ENCODE measurements at places on chromosomes 2 and 18.

GRCh38 chr2:158120664-158121641, 19.3 kb downstream of the UPP2 start:
- peak; percentile 4 for DNase-seq

DNA sequence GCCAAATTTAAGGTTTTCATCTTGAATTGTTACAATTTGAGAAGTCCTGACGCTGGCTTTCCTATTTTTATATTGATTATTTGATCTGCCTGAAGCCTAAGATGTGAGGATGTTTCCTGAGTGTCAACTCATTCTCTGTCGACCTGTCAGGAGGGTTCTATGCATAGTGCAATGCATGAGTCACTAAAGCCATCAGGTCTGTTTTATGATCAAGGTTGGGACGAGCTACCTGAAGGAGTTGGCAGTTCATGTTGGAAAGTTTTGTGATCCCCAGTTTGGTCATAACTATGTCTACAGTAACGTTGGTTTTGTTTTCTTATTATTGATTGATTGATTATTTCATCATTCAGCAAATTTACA, 71.2 kb downstream of the NABP1 start:
- no peak for DNase-seq

DNA sequence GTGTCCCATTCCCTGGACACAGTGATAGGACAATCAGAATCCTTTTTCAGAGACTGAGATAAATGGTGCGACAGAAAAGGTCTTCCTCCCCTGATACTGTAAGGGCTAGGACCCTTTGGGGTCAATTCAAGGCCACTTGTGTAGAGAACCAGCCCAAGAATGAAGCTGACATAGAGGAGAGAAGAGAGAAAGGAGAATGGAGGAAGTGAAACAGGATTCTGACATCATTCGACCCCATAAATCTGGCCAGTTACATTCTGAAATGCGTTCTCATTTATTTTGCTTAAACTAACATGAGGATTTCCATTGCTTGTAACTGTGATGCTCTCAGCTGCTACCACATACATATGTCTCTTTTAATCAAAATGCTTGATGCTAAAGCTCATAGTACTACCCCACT, 148.1 kb downstream of the TMEM163 start:
- no peak for DNase-seq

DNA sequence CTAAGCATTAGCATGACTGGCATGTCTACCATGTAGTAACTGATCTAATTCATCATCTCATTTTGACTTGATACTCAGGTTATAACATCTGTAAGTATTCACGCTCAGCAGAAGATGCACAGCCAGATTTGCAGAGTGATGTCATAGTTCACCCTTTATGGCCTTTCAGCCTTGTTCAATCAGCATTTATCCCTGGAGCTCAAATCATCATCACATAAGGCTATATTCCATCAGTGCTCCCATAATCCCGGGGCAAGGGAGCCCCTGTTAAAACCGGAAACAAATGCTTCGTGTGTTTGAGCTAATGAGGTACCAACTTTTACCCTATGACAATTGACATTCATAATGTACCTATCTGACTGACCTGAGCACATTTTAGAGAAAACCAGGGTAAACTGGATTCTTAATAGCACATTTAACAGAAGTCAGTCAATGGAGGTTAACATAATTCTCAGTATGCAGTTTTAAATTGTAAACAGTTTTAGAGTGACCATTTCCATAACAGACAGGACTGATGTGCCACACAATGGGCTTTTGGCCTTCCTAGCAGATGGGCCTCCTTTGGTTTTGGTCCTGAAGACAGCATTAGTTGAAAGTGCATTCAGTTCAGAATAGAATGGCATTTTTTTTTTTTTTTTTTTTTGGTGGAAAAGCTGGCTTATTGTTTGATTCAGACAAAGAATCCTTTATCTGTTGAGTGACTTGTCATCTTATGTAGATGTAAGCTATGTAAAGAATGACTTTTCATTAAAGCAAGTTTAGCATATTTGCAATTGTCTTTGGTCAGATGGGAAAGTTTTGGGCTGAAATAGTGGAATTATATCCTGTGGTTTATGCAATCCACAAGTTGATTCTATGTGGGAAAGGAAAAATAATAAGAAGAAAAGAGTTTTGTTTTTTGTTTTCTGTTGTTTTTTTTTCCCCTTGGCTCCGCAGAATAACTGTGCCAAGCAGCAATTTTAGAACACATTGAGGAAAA, 866.0 kb upstream of the ACVR2A start:
- no peak for DNase-seq

DNA sequence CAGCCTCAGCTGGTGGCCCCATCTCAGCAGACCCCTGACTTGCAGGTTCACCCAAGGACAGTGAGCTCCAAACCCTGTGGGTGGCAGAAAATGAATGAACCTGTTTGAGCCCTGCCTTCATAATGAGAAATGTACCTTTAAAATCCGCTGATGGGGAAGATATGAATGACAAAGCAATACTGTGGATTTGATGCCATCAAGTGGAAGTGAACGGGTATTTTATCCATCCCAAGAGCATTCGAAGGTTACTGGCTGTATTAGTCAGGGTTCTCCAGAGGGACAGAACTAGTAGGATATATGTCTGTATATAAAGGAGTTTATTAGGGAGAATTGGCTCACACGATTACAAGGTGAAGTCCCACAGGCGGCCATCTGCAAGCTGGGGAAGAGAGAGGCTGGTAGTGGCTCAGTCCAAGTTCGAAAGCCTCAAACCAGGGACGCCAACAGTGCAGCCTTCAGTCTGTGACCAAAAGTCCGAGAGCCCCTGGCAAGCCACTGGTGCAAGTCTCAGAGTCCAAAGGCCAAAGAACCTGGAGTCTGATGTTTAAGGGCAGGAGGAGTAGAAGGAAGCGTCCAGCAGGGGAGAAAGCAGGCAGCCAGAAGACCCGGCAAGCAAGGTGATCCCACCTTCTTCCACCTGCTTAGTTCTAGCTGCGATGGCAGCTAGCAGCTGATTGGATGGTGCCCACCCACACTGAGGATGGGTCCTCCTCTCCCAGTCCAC, 32.1 kb downstream of the TOGARAM2 start:
- DNase-seq: no peak

DNA sequence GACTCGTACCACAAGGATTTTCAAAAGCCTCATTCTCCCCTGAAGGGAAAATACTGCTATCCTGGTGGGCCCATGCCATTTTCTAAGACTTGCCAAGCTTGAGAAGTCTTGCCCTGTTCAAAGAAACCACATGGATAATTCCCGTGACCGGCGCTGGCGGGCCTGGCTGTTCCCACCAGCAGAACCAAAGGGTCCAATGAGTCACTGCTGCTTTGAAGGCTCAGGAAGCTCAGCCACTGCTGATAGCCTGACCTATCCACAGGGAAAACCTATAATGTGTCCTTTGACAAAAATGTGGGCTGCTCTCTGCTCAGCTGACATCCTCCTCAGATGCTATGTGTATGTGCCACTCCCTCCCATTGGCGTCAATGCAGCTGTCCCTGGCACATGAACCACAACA, 137.9 kb upstream of the RAB12 start:
- DNase-seq: no peak

DNA sequence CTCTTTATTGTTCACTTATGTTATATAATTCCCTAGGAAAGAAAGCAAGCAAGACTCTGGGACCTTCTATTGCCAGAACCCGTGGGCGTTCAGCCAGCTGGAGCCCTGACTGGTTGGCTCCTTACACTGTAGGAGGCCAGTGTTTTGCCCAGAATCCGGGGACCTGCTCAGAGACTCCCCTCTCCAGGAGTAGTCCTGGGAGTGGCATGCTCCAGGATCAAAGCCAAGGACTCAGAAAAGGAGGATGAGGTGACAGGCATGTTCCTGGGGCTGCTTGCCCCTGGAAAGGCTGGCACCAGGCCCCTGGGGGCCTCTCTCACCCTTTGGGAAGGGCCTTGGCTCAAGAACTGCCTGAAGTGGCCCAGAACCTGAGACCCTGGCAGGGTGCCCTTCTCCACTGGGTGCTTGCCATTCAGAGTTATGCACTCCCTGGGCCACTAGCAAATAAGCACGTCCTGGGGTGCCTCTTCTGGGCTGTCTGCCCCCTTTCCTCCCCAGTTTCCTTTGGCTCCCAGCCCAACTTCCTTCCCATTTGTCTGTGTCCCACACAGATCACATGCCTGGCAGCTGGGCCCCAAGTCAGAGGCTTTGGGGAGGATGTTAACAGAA, 19.6 kb upstream of the KIF3C start:
- DNase-seq: no peak

GRCh38 chr2:10762651-10763460, 41.4 kb downstream of the ATP6V1C2 start:
- no peak for DNase-seq

- DNase-seq: no peak
Observed at GRCh38 chr18:73124175-73124574, 256.4 kb upstream of the NETO1 start.

- no peak for DNase-seq
Observed at GRCh38 chr2:20494241-20494640, 47.4 kb downstream of the RHOB start.
